Hematopoietic multipotent progenitor cell treated with erythropoietin and hydrocortisone succinate and interleukin-3 and kit ligand, for 8 days (in vitro differentiated cells): ENCODE measurements at places on chromosomes 16 and 17.

- no peak for DNase-seq
These were observed 2.2 kb upstream of the TOX3 start for GRCh38 chr16:52549011-52549692.

GRCh38 chr17:71251951-71252350 lies 868.9 kb upstream of the SOX9 start:
- DNase-seq, result no peak

DNA sequence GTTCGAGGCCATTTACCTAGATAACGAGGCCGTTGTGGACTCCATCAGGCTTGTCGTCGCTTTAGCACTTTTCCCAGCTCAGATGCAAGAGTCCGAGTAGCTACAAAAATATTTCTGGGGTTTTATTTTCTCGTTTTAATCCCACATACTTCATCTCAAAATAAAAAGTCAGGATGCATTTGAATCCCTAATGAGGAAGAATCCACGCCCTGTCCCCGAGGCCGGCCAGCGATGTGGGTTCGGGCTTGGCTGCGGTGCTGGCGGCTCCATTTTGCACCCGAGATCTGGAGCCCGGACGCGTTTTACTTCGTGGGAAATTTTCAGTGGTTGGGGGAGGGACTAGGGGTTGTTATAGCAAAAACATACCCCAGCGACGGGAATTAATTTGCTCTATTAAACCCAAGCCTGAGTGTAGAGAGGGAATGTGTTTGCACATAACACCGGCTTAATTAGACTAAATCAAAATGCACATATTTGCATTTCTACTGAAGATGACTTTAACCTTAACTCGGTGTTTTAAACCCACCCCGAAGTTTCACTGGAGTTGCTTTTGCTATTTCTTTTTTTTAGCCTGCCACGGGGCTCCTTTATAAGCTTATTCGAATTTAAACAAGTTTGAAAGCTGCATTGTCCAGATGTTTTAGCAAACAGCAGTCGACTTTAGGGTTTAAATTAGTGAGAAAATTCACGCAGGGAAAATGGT lies 4.8 kb downstream of the IRX5 start:
- DNase-seq, result no peak

DNA sequence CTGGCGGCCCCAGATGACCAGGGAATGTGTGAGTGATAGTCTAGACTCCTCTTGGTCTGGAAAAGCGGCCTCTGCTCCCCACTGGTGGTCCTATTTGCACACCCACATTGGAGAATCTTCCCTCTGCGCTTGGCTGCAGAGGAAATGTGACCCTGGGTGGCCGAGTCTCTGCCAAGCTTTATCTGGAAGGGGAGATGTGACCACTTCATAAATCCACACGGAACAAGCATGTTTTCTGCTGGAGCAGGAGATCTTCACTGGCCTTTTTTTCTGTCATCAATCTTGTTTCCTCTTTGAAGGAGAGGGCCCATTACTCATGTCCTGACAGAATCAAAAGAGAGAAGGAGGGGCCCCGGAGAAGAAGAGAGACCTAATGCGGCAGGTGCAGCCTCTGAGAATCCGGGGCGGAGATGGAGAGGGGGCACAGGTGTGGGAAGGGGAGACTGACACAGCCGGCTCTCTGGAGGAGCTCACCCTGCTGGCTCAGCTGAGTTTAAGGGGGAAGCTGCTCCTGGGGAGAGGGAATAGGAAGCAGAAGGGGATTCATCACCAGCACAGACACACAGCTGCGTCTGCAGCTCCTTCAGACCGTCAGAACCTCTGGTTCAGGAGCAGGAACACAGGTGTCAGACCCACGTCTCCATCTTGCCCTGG lies 116.3 kb downstream of the SOX9 start:
- DNase-seq, result no peak

GRCh38 chr16:75239542-75240122 lies 11.8 kb downstream of the BCAR1 start:
- no peak for DNase-seq

GRCh38 chr16:11429823-11430222 lies 84.6 kb downstream of the RMI2 start:
- DNase-seq, result no peak

- DNase-seq, result peak; percentile 21
These were observed 9.8 kb upstream of the SOST start for GRCh38 chr17:43768382-43768781.

GRCh38 chr16:85863384-85863774 lies 35.6 kb upstream of the IRF8 start:
- no peak for DNase-seq

DNA sequence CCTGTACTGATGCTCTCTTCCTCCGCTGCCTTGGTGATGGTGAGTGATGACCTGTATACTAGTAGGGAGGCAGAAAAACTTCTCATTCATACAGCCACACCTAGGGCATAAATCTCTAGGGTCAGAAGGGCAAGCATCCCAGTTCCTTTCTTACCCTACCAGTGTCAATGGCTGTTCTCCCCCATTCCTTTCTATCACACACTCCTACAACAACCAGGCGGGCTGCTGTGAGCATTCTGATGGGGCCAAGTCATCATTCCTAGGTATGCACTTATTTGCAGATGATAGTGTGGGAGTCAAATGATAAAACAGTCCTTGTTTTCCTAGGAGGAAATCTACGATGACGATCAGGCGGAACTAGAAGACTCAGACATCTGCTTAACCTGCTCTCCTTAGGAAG lies 14.0 kb upstream of the SLC6A4 start:
- no peak for DNase-seq

DNA sequence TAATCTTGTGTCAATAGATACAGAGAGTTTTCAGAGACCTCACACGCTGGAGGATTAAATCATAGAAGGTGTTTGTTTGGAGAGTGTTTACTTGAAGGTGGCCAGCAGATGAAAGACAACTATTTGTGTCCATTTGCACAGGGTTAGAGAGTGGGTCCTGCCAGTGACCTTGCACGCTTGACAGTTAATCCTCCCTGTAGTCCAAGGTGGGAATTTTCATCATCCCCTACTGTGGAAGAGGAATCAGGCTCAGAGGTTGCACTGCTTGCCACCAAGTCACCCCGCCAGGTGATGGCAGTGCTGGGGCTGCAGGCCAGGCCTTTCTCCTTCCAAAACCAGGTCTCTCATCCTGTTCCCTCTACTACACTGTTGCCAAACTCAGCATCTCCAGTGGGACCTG lies 12.3 kb downstream of the CDH1 start:
- no peak for DNase-seq

- peak; percentile 82 for DNase-seq
These were observed 648 bp upstream of the ERCC4 start for GRCh38 chr16:13919330-13919682.

DNA sequence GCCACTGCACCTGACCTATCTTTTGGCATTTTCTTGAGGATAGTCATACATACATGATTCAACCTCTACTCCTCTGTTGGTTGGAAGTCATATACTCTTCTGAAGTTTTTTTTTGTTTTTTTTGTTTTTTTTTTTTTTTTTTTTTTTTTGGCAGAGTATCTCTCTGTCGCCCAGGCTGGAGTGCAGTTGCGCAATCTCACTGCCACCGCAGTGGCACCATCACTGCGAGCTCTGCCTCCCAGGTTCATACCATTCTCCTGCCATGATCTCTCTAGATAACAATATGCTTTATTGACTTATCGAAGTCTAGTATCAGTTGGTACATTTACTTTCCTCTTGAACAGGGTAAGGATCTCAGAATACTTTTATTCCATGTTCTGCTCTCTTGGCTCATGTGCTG lies 224.2 kb upstream of the WSCD1 start:
- DNase-seq, result no peak

- no peak for DNase-seq
These were observed 7.2 kb upstream of the UNK start for GRCh38 chr17:75777296-75777922.

GRCh38 chr17:20992416-20992815 lies 50.4 kb downstream of the USP22 start:
- DNase-seq, result no peak

- DNase-seq, result peak; percentile 92
These were observed 16.5 kb upstream of the PRM1 start for GRCh38 chr16:11297492-11298142.

DNA sequence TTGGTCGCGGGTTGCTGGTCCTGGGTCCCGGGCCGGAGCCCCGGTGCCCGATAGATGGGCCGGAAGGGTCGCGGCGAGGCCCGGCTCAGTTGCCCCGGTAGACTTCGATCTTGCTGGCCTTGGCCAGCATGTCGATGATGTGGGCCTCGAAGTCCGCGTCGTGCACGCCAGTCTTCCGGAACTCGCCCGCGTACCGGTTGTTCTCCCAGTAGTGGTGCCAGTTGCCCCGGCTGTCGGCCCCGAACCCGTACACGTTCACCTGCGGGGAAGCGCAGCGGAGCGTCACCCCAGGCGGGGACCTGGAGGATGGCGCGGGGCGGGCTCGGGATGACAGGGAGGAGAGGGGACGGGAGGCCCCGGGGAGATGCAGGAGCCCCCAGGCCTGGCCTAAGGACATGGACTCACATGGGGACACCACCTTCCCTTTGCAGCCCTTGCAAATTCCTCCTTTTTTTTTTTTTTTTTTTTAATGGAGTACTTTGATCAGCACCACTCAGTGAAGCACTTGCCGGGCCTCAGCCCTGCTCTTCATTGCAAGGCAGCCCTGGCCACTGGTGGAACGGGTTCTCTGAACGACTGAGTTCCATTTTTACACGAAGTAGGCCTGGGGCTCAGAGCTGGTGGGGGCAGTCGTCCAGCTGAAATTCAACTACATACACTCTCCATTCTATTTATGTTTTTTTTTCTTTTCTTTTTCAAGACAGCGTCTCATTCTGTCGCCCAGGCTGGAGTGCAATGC lies 35.1 kb downstream of the DDX19A start:
- DNase-seq, result no peak

GRCh38 chr17:36743130-36743529 lies 141.7 kb downstream of the MRM1 start:
- DNase-seq, result no peak

GRCh38 chr17:14304773-14305517 lies 4.1 kb downstream of the HS3ST3B1 start:
- DNase-seq, result no peak

DNA sequence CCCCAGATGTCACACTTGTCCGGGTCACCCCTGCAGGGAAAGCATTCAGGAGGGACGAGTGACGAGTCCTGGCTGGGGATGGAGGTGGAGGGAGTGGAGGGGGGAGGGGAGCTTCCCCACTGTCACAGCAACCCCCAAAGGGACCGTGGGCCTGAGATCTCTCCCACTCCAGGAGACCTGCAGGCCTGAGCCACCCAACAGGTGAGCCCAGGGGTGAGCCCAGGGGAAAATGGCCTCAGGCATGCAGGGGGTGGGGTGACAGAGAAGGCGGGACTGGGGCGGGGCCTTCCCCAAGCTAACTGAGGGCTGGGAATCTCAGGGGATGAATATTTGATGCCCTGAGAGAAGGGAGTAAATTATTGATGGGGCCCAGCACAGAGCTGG lies 2.4 kb downstream of the USH1G start:
- no peak for DNase-seq

GRCh38 chr17:71287071-71287823 lies 833.6 kb upstream of the SOX9 start:
- no peak for DNase-seq

DNA sequence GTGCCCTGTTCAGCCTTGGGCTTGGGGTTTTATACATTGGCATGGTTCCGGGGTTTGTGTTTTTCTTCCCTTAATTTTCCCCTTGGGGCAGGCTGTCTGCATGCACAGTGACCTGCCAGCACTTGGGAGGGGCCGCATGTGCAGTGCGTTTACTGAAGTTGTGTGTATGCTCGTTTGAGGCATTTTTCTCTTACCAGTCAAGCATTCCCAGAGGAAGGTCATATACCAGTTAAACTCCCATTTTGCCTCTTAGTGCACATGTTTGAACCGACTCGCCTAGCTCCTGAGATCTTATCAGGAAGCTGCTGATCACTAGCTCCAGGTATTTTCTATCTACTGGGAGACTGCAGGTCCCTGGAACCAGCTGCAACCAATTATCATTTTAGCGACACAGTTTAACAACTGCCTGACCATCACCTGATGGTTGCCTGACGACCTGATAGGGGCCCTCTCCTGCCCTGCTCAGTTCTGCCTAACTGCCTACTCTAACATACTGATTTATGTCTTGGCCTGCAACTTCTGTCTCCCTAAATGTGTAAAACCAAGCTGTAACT lies 51.4 kb downstream of the MFSD11 start:
- DNase-seq, result no peak

GRCh38 chr16:29675811-29676643 lies 3.0 kb upstream of the QPRT start:
- DNase-seq, result peak; percentile 70

DNA sequence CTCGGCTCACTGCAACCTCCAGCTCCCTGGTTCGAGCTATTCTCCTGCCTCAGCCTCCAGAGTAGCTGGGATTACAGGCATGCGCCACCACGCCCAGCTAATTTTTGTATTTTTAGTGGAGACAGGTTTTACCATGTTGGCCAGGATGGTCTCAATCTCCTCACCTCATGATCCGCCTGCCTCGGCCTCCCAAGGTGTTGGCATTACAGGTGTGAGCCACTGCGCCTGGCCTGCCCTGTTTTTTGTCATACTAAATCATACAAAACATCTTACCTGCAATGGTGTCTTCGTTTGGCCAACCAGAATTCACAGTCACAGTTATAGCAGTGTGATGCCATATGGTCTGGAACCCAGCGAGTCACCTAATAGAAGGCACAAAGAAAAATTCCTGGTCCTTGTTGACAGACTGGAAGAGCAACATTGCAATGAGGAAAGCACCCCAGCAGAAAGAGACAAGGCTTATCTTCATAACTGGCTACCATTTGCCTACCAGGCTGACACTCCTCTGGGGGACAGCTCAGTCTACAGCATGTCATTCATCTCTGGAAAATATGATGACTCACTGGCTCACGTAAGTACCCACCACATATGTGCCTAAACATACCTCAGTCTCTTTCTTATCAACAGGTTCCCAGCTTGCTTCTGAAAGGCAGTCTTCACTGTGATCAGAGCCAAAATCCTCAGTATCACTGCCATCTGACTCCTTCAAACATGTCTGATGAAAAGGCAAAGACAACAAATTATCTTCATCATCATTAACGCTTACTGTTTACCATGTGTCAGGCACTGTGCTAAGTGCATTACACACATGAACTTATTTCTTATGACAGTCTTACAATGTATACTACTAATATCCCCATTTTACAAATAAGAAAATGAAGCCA lies 4.3 kb upstream of the HSF5 start:
- peak; percentile 94 for DNase-seq

DNA sequence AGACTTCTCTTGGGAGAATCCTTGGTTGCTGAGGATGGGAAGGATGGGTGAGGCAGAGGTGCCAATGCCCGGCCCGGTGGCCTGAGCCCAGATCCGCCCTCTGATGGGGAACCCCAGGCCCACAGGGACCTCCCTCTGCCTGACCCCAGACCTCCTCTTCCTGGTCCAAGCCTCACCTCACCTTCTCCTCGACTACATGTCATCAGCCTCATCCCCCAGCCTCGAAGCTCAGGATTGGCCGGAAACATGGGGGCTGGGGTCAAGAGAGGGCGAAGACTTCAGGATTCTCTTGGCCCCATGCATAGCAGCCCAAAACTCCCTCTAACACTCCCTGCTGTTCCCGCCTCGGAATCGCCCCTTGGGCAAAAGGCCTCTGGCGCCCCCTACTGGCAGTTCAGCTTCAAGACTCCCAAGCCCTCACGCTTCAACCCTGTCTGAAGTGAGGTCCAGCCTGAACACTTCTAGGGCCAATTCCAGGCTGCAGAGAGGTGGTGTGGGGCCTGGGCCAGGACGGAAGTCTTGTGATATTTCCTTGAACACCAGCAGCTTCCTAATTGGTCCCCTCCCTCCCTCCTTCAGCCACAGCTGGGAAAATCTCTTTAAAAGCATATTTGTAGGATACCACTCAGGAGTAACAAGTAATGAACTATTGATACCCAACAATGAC lies 47.2 kb downstream of the ARHGAP27 start:
- peak; percentile 87 for DNase-seq

GRCh38 chr17:57861000-57861789 lies 11.4 kb upstream of the MRPS23 start:
- peak; percentile 65 for DNase-seq

- DNase-seq, result peak; percentile 58
These were observed 2.8 kb downstream of the TOB1 start for GRCh38 chr17:50863221-50863843.
